Pancreas (tissue), 10 donors: ENCODE measurements at places on chromosomes 13 and 19. TPM values are rescaled to one million over a fixed set of nuclear protein-coding genes. Genes with fewer than 3 reads are reported as not detected.

Gene ZNF726
- total RNA-seq = 0.56 TPM

GRCh38 chr19:54451331-54451871 is 2.4 kb downstream of the LENG8 start:
- DNase-seq = no peak

GRCh38 chr13:109545931-109546330 is 240.5 kb downstream of the IRS2 start:
- no peak for DNase-seq

Gene LILRB4
- total RNA-seq = 3.1 TPM

Gene TMEM272
- 0.06 TPM for total RNA-seq

- DNase-seq = no peak
Observed at GRCh38 chr19:7617172-7617571, 12.2 kb downstream of the XAB2 start.

DNA sequence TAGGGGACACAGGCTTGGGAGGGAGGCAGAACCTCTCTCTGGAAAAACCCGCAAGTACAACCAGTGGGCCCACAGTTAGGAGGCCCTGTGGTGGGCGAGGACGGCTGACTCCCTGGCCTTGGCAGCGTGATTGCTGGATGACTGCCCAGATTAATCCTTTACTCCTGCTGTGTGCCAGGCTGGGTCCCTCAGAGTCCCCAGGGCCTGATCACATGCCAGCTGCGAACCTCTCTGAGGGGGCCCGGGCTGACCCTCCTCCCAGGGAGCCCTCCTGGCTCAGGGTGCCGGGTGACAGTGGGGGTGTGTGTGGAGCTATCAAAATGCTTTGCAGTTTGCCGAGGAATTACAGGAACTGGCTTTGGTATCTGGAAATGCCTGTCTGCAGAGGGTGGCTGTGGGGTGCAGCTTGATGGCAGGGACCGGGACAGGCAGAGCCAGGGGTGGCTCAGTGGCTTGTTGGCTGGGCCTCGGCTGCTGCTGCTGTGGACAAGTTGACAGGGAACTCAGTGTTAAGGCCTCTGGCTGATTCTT is 48.9 kb downstream of the DNM2 start:
- DNase-seq = peak; percentile 80

Gene KLK12
- not detected for total RNA-seq
